ENCODE measurements at places on chromosomes 12 and 14.

- no peak for DNase-seq
Observed at GRCh38 chr12:130706885-130707570, 9.1 kb downstream of the RIMBP2 start.

GRCh38 chr12:61915420-61915819 lies 344.8 kb upstream of the USP15 start:
- DNase-seq = no peak

DNA sequence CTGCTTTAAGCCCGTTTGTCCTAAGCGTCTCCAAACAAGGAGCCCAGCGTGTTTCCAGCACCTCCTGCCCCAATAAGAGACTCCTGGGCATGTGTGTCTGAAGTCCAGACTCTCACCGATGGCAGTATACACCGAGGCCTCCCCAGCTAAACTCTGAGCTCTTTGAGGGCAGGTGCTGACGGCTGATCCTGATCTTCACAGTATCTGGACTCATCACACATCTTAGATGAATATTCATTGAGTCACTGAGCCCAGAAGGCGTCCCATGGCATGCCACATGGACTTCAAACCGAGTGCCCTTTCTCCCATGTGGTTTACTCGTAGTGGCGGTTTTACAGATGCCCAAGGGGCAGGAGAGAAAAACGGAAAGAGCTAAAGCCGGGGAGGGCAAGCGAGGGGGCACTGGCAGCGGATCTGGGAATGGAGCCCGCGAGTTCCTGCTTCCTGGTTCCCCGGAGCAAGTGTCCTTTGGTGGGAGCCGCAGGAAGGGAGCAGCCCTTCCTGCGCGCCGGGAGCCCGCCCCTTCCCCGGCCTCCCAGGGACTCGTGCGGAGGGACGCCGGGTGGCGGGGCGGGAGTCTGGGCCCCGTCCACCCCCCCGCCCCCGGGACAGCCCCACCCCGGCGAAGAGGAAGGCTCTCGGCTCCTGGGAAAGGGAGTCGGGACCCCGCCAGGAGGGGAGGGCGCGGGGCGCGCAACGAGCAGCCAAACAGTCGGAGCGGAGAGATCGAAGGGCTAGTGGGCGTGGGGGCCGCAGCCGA lies 585 bp upstream of the TEAD4 start:
- no peak for DNase-seq

GRCh38 chr14:103872481-103873113 lies 25.2 kb upstream of the PPP1R13B start:
- DNase-seq = no peak

DNA sequence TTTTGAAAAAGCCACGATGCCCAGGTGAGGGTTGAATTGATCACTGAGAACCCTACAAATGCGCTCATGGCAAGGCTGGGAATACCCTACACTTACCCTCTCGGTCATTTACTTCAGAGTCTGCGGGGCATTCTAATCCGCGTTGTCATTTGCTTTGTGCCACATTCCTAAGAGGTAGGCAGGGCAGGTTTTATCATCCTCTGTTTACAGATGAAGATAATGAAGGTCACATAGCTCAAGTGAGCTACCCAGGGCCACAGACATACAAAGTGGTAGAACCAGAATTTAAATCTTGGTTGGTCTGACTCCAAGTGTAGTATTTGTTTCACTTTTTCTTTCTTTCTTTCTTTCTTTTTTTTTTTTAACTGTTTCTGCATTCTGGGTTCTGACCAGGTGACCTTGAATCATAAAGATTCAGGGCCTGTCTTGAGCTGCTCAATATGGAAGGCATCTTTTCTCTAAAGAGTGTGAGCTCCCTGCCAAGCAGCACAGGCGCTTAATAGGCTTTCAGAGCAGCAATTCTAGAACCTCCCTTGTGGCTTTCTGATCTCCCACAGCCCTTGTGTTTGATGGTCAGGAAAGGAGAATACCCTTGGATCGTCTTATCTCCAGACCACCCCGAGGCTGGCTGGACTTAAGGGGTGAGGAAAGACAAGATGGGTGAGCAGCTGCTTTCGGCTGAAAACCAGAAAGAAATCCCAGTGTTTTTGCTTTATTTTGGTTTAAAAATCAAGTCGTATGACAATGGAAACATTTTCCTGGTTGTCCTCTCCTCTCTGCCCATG lies 662 bp upstream of the BATF start:
- DNase-seq = no peak

DNA sequence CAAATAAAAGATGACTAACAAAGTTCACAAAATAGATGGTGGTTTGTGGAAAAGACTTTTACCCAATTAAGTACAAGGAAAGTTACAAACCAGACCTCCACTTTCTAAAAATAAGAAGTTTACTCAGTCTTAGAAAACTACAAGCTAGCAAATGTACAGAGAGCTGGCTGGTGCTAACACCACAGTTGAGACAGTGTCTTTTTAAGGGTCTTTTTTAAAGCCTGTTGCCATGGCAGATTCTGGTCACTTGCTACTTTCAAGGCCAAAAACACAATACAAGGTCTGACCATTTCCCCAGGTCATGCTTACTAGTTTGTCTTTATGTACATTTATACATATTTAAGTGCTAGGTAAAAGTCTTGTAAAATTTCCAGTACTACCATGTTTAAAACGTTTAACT lies 2.4 kb downstream of the BTG1 start:
- no peak for DNase-seq

- DNase-seq = no peak
Observed at GRCh38 chr14:24430143-24430681, 458 bp downstream of the KHNYN start.

DNA sequence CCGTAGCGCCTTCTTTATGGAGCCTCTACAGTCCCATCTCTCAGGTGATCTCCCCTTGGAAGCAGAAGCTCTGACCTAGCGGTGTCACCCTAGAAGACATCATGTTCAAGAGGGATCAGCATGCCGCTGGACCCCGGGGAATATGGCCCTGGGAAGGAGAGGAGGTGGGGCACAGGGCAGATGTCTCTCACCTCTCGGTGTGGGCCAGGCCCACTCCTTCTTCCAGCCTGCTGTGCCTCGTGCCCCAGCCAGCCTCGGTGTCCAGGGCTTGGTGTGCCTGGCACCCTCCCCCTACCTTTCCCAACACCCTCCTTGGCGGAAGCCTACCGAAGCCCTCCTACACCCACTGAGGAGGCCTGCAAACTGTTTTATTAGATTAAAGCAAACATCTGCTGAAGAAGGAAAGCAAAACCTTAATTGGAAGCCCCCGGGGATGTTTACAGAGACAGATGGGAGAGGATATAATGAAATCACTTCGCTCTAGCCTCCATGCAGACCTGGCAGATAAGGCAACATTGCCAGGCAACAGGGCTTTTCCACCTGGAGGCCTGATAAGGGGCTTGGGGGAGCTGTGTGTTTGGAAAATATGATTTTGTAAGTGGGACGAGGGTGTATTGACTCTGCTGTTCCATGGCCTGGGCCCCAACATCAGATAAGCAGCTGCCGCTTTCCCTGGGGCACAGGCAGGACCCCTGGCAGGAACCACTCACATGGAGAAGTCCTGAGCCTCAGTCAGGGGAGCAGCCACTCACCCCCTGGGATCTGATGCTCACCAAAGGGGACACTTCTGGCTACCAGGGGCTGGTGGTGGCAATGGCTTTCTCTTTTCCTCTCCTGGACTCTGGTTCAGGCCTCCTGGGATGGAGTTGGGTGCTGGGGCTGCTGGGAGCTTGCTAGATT lies 5.7 kb upstream of the CHGA start:
- no peak for DNase-seq

DNA sequence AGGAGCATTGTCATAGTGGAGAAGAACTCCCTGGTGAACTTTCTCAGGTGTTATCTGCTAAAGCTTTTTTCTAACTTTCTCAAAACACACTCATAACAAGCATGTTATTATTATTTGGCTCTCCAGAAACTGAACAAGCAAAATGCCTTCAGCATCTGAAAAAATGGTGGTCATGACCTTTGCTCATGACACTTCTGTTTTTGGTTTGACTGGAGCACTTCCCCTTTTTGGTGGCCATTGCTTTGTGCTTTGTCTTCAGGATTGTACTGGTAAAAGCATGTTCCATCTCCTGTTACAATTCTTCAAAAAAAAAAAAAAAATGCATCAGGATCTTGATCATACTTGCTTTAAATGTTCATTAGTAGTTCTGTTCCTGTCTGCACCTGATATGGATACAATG lies 1241.6 kb upstream of the USP15 start:
- no peak for DNase-seq
